ENCODE measurements at places on chromosomes 7 and 10.

DNA sequence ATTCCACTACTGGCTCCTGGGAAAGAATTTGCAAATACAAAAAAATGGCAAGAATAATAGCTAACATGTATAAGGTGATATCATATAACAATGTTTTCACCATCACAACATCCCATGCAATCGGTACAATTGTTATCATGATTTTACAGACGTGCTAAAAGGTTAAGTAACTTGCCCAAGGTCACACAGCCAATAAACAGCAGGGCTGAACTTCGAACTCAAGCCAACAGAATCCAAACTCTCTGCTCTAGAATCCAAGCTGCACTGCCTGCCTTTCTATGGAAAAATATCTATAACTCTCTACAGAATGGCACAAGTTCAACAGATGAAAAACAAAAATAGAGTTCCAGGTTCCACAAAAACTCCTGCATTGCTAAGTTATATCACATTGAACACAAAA lies 160.9 kb downstream of the PARD3 start:
- DNase-seq: no peak

DNA sequence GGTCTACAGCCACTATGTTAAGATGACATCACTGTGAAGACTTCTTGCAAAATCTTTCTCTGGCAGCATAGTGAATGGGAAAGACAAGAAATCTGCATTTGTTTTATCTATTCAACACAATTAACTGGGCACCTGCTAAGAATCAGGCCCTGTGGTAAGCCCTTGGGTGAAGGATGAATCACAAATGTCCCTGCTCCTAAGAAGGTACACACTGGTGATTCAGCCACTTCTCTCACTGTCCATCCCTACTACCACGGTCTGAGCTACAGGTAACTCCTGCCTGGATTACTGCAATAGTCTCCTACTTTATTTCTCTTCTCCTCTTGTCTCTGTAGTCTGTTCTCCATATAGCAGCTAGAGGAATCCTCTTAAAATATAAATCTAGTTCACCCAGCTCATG lies 116.1 kb downstream of the HIBADH start:
- no peak for DNase-seq

DNA sequence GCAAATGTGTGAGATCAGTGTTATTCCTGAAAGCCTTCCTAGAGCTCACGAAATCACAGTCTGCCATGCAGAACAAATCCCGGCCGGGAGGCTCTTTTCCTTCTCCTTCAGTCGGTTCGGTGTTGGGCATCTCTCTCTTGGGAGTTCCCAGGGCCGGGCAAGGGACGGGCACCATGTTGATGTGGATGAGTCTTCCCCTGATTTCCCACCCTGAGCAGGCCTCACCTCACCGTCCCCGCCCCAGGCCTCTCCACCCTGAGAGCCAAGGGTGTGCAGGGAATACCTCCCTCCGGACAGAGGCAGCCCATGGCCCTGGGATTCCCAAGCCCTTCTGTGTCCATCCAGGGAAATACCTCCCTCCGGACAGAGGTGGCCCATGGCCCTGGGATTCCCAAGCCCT lies 28.0 kb upstream of the DIP2C start:
- no peak for DNase-seq

- DNase-seq: no peak
Measured at GRCh38 chr10:106571192-106571946, 593.1 kb downstream of the SORCS1 start.

- no peak for DNase-seq
Measured at GRCh38 chr10:51244309-51244708, 170.0 kb downstream of the PRKG1 start.

GRCh38 chr10:10623958-10624566 lies 393.6 kb upstream of the CELF2 start:
- no peak for DNase-seq

DNA sequence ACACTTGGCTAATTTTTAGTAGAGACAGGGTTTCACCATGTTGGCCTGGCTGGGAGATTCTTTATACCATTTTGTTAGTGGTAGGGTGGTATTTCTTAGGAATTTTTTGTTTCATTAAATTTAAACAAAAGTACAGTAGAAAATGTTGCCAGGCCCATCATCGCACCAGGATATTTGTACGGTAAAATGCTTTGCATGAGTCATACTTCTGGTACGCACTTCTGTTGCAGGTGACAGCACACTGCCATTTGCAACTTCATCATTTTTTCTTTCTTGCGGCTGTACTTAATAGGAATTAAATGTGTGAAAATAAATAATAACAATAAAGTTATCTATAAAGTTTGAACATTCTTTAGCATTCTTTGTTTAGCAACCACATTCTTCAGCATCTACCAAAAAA lies 195.6 kb downstream of the SKAP2 start:
- no peak for DNase-seq

- DNase-seq: no peak
Measured at GRCh38 chr7:118245267-118246040, 20.9 kb downstream of the ANKRD7 start.

- no peak for DNase-seq
Measured at GRCh38 chr7:106874076-106874475, 9.0 kb downstream of the PIK3CG start.

GRCh38 chr10:14282276-14282675 lies 48.4 kb downstream of the FRMD4A start:
- no peak for DNase-seq

- DNase-seq: no peak
Measured at GRCh38 chr10:116265686-116266085, 7.3 kb downstream of the GFRA1 start.

GRCh38 chr10:70481831-70482530 lies 3.4 kb downstream of the PALD1 start:
- no peak for DNase-seq

- no peak for DNase-seq
Measured at GRCh38 chr10:21505711-21506278, 19.7 kb downstream of the SKIDA1 start.

GRCh38 chr7:120272261-120272660 lies 714 bp upstream of the KCND2 start:
- peak; percentile 16 for DNase-seq

GRCh38 chr10:124346831-124347230 lies 71.9 kb downstream of the OAT start:
- DNase-seq: no peak

GRCh38 chr7:123752534-123752933 lies 3.7 kb upstream of the WASL start:
- DNase-seq: no peak

DNA sequence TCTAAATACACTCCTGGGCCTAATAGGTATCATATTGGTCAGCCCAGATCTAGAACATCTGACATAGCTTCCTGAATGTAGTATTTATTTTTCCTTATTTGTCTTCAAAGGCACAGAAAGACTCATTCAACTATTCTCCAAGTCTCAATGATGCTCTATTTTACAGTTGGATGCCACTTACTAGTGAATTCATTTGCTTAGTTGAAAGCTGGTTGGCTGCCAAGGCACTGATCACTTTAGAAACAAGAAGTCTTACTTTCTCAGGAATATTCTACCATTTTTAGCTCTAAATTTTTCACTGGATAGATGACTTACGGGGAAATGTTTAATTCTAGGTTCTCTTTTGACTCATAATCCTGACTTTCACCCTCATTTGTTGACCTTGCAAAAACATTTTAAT lies 863.4 kb downstream of the SORCS1 start:
- no peak for DNase-seq

- no peak for DNase-seq
Measured at GRCh38 chr7:87445897-87446296, 29.6 kb downstream of the ABCB4 start.

DNA sequence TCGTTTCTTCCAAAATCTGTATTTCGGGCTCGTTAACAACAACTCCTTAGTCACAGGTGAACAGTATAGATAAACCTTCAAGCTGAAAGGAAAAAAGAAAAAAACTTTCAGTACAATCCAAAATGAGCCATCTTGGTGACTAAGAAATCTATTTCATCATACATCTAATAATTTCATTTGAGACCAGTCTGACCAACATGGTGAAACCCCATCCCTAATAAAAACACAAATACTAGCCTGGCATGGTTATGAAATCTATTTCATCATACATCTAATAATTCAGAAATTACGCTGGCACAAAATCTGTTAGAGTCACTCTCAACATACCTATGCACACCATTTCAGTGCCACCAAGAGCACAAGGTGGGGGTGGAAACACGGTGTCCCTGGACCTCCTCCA lies 8.8 kb downstream of the DCLRE1C start:
- DNase-seq: no peak

DNA sequence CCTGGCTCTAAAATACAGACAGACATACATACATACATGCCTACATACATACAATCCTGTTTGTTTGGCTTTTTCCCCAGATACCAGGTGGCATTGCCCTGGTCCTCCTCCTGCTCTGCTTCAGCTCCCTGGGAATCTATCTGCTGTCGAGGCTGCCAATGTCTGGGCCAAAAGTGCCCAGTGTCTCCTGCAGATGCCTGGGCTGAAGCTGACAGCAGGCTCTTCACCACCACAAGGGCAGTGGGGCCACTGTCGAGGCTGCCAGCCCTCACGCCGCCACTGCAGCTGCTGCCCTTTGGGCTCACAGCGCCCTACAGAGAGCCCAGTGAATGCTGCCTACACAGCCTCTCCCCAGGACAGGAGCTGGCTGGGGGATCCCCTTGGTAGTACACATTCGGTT lies 18.0 kb upstream of the STN1 start:
- DNase-seq: no peak

DNA sequence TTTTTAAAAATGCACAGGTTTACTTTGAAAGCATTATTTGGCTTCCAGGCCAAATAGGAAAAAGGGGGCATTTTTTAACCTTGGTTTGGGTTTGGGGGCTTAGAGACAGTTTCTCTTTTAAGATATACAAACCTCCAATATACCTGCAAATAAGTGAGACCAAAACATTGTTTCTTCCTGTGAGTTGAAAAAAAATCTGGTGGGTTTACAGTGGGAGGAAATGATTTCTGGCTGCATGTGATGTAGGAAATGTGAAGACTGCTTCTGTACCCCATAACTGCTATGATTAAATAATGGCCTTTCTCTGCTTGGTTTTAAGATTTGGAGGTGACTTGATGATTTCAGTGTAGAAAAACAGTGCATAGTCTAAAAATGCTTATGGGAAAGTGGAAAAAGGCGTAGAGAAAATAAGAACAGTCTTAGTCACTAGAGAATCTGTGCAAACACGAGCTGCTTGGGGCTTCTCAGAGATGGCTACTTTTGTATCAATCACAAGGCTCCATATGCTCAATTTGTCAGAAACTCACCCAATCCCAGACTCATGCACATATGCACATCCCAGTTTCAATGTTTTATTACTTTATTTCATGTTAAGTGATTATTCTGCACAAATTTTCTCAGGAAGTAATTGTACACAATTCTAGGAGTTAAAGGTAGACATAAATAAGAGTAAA lies 22.1 kb upstream of the PRKCQ start:
- DNase-seq: no peak

DNA sequence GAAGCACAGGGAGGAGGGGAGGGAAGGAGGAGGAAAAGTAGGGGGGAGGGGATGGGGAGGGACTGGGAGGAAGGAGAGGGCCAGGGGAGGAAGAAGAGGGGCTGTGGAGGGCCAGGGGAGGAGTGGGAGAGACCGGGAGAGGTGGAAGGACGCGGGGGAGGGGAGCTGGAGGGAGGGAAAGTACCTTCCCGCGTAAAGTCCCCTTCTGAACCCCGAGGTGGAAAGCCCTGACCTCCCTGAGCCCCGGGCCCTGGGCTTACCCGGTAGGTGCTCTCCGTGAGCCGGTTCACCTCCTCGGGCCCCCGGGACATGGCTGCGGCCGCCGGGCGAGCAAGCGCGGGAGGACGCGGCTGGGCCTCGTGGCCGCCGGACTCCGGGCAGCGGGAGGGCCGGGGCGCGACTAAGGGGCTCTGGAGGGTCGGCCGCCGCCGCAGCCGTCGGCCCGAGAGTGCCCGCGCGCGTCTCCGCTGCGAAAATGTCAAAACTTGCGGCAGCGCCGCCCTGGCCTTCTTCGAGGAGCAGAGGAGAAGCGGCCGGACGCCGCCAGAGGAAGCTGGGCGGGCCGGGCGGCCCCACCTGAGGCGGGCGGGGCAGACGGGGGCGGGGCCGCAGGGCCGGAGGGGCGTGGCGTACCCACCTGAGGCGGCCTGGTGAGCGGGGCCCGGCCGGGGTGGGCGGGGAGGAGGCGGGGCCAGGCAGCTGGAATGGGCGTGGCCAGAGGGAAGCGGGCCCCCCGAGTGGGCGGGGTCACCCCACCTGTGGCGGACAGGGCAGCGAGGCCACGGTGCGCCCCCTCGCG lies at the start of gene BAIAP2L1:
Gene BAIAP2L1, minus strand, starts transcription at position 549 of the 799 bp plus-strand sequence. Its CDS starts 238 bp downstream, at position 311.
- no peak for DNase-seq

DNA sequence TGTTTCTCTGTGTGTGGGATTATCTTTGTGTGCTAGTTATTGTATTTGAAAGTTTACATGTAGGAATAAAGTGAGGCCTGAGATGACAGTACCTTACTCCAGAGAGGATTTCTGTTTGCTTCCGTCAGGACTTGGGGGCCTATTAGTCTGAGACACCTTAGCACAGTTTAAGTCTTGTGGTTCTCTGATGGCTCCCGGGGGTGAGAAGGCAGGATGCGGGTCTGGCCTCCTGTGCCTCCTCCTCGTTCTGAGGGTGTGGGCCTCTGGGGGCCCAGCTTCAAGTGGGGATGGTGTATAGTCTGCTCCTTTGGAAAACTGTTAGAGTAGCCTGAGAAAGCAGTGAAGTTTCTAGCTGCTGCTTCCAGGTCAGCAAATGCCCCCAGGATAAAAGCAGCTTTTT lies 12.4 kb downstream of the MTURN start:
- no peak for DNase-seq

DNA sequence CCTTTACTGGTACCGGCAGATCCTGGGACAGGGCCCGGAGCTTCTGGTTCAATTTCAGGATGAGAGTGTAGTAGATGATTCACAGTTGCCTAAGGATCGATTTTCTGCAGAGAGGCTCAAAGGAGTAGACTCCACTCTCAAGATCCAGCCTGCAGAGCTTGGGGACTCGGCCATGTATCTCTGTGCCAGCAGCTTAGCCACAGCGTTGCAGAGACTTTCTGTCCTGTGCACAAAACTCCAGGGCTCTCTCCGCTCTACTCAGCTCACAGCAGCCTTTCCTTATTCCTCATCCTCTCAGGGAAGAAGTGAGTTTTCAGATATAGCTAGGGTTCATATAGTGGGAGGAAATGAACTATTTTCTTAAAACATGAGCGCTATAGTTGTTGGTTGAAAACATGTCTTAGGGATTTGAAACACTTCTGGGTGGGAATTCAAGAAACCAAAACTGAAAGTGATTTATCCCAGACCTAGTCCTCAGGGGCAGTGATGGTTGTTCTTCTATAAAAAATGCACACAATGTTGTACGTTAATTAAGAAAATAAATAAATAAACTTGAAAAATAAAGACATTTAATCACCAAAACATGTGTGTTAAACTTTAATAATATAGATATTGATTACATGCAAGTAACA lies 150.2 kb upstream of the PRSS58 start:
- DNase-seq: no peak

DNA sequence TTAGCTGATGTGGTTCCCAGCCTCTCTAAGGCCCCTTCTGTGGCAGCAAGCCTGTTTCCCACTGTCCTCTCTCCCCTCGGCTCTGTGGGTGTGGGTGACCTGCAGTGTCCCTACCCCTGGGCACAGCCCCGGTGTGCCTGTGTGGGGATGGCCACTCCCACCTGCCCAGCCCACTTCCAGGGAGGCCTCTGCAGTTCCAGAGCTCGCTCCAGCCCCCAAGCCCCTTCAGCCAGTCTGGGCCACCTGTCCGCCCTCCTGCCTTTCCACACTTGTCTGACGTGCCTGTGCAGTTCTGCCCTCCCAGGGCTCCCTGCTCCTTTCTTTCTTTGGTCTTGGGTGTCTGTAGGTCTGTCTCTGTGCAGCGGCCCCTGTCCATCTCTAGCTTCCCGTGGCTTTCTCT lies 127.0 kb upstream of the PPIF start:
- no peak for DNase-seq
